Esophagus mucosa (tissue), 1 donor: ENCODE measurements at places on chromosomes 7 and 10. TPM values are rescaled to one million over a fixed set of nuclear protein-coding genes. Genes with fewer than 3 reads are reported as not detected.

Gene SPDYE16
- not detected for total RNA-seq

Gene TCAF1
- total RNA-seq: 12.6 TPM

Gene UCMA
- not detected for total RNA-seq

Gene STOX1
- total RNA-seq: 0.28 TPM

Gene CHCHD1
- 23.5 TPM for total RNA-seq

Gene LRIT2
- not detected for total RNA-seq

Gene ARHGEF35
- total RNA-seq: 19.7 TPM

Gene SCART1
- 0.56 TPM for total RNA-seq

Gene VWC2
- 0.04 TPM for total RNA-seq

Gene DPYSL4
- 1.6 TPM for total RNA-seq

Gene CTAGE15
- 1.4 TPM for total RNA-seq

Gene AGMO
- total RNA-seq: 0.08 TPM

Gene RET
- 0.20 TPM for total RNA-seq

Gene PLEKHS1
- total RNA-seq: 1.0 TPM

Gene NYAP1
- total RNA-seq: 0.16 TPM

Gene SORCS1
- 0.12 TPM for total RNA-seq

Gene INHBA
- total RNA-seq: 0.84 TPM
